ENCODE measurements at places on chromosomes 3 and 15.

DNA sequence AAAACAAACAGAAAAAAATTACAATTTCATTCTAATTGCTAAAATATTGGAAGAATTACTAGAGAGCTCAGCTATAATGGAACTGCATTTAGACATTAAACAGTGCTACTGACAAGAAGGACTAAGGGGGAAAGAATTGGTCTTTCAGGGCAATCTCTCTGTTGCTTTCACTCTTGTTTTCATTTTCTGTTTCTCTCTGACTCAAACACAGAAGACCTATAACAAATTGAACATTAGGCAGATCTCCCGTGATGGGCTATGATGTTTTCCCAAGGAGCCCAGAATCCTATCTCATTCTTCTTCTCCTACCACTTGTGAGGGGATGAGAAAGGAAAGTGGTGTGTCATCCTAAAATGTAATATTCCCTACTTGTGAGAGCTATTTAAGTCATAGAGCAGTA is 358.0 kb upstream of the TGFBR2 start:
- DNase-seq: no peak

DNA sequence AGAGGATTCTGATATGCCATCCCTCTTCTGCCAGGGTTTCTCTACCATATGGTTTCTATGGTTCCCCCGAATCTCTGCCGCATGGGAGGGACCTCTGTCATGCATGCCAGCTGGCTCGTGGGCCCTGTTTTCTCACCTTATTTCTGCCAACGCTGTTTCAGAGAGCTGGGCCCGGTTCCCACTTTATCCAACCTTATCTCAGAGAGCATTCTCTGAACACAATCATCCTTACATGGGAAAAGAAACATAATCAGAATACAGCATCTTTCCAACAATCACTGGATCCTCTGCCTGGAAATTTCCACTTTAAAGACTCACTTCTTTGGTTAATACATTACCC is 234.5 kb upstream of the ZBTB20 start:
- DNase-seq: no peak

DNA sequence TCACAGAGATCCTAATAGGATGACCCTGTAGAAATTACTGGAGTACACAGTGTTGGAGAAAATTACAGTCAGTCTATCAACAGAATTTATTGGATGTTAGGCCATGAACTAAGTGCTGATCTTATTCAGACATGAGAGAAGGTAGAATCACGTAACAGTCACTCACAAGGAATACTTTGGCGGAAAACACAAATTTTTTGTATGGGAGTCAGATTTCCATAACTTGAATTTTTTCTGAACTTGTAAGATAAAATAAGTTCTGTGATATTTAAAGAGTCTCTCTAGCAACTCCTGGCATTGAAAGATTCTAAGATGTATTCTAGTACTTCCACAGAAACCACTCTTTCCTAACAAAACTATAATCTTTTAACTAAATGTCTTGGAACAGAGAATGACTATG is 178.8 kb upstream of the MME start:
- DNase-seq: no peak

GRCh38 chr3:101725194-101725889 is 928 bp downstream of the CEP97 start:
- no peak for DNase-seq

DNA sequence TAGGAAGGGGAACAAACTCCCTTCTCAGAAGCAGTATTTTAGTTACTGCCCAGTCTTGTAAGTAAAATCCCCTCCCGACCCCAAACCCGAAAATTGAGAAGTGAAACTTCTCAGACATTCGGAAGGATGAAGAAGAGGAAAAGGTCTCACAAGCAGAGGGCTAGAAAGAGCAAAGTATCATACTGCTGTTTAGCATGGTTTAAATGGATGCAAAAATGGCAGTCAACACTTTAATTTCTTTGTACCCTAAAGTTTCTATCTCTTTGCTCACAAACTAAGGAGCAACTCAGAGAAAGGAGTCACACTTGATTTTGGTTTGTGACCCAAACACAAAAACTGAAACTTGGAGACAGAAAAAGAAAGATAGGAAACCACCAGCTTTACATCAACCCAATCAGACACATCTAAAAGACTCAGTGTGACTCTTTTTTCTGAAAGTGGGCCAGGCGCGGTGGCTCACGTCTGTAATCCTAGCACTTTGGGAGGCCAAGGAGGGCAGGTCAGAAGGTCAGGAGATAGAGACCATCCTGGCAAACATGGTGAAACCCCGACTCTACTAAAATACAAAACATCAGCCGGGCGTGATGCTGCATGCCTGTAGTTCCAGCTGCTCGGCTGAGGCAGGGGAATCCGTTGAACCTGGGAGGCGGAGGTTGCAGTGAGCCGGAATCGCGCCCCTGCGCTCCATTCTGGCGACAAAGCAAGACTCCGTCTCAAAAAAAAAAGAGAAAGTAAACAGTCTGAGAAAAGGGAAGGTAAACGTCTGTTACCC is 63.2 kb upstream of the ATP11B start:
- no peak for DNase-seq

GRCh38 chr15:101091080-101092017 is 160.5 kb downstream of the CHSY1 start:
- peak; percentile 89 for DNase-seq

DNA sequence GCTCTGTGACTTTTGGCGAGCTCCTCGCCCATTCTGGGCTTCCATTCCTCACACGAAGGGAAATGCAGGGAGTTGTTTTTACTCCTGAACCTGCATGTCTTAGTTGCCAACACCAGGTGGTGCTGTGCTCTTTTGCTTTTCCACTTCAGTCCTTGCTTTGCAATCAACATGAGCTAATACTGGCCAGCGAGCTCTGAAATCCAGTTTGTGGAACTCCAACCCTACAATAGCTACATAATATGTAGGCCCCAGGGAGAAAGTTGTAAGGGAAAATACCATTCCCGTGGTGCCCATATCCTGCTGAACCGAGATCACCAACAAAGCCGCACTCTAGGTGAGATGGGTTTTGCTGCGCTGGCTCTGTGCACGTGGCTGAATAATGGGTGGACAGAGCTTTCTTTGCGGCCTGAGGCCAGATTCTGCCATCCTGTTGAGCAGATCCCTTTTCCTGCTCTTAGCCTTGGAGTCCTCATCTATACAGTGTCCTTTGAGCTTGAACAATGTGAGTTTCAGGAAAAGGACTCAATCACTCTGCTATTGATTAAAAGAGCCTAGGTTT is 25.0 kb downstream of the LSM3 start:
- DNase-seq: peak; percentile 74

- no peak for DNase-seq
Measured at GRCh38 chr3:55607844-55608243, 120.7 kb upstream of the WNT5A start.

DNA sequence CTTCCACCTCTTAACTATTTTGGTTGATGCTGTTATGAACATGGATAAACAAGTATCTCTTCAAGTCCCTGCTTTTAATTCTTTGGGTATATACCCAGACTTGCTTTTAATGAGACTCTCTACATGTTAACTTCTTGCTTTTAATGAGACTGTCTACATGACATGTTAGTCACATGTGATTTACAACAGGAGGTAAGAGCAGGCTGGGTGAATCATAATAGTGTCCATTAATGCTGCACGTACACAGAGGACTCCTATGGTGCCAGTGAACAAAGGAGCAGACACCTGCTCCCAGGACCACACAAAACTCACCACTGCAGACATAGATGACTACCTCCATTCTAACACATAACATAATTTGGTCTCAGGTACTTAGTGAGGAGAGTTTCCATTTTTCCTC is 273.4 kb upstream of the NSMCE3 start:
- DNase-seq: no peak

DNA sequence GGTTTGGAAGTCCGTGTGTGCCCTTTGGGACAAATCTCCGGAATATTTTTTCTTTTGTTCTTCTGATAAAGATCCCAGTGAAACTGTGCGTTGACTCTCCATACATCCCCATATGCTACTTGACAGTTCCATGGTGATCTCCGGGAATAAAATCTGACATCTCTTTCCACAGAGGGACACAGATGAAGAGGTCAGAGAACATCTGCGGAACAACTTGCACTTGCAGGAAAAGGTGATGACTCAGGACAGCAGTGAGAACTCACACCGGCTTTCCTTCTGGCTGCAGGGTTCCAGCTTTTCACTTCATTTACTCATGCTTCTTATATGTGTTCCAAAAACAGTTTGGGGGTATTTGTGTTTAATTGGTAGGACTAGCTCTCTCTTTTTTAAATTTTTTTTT is 157.5 kb upstream of the CHRM5 start:
- DNase-seq: no peak

DNA sequence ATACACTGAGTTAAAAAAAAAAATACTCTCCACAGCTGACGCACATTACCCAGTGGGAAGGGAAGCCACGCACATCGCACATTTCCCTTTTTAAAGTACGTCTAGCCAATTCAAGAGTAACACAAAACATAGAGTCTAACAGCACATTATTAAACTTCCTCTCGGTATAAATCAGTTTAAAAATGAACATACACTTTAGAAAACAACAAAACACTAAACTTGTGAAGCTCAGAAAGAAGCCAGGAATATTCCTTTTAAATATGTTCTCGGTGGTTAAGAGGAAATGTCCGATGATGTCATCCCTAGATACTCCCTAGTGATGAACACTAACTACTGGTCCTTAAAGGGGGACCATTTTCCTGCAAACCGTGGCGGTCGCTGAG is 721 bp downstream of the MYEF2 start:
- peak; percentile 38 for DNase-seq
